Prostate gland (tissue), 2 donors: ENCODE measurements at places on chromosomes 12 and 14. TPM values are rescaled to one million over a fixed set of nuclear protein-coding genes. Genes with fewer than 3 reads are reported as not detected.

Gene IRAK3
- 9.5 TPM for total RNA-seq

Gene FSCB
- total RNA-seq: not detected

Gene CCDC197
- total RNA-seq: not detected

Gene GLS2
- 4.1 TPM for total RNA-seq

Gene MANSC4
- total RNA-seq: not detected

Gene KLRC2
- 0.27 TPM for total RNA-seq
